ENCODE measurements at places on chromosomes 5 and 9. TPM values are rescaled to one million over a fixed set of nuclear protein-coding genes. Genes with fewer than 3 reads are reported as not detected.

Gene LRRC70
- total RNA-seq, result 2.4 TPM

GRCh38 chr5:75568202-75568601 lies 43.1 kb upstream of the ANKDD1B start:
- no peak for DNase-seq

DNA sequence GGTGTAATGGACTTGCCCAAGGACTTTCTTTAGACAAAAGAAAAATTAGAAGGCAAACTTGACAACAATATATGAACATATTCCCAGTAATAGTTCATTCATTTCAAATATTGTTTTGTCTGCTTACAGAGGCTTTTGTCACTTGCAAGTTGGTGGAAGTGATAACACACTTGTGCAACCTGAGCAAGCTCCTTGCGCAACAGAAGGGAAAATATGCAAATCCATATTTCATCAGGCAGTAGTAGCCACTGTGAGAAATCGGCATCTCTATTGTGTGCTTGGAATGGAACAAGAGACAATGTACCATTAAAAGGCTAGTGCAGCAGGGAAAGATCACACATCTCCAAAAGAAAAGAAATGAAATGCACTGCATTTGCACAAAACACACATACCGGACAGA lies 125.3 kb upstream of the RASEF start:
- no peak for DNase-seq

GRCh38 chr5:43556857-43557542 lies at the start of gene PAIP1:
TSS of gene PAIP1 (minus strand) at chr5:43557077. CDS start at chr5:43556846, 231 bp downstream.
- peak; percentile 94 for DNase-seq

Gene ECM2
- total RNA-seq, result 13.8 TPM

Gene FBP2
- not detected for total RNA-seq

Gene GNA14
- 15.7 TPM for total RNA-seq

Gene SEMA5A
- total RNA-seq, result 38.9 TPM

DNA sequence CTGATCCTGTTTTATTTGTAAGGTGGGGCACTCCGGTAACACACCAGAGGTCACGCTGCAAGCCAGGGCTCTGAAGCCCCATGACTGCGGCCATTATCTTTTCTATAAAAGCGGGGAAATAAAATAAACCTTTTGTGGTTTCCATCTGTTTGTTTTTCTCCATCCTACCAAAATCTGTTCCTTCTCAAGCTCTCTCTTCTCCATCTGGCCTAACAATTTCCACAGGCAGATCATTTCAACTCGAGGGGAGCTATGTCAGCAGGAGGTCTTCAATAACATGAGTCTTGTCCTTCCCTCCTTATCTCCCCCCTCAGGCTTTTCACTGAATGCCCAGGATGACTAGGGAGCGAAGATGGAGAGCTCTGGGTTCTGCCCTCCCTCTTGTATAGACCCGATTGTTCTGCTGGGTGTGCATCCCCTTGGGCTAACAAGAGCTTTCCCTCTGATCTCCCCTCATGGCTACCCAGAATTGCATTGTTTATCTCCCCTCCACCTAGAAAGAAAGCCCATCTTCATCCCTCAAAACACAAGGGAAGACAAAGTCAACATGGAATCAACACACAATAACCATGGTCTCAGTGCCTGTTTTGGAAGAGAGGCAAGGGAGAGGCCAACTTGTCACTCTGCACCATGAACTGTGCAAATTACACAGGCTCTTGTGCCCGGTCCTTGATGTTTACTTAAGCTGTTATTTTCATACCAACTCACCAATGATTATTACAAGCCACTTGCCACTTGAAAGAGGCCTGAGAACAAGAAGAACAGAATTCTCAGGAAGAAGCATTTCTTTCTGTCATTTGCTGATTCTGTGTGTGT lies 187.8 kb downstream of the FANCC start:
- no peak for DNase-seq

DNA sequence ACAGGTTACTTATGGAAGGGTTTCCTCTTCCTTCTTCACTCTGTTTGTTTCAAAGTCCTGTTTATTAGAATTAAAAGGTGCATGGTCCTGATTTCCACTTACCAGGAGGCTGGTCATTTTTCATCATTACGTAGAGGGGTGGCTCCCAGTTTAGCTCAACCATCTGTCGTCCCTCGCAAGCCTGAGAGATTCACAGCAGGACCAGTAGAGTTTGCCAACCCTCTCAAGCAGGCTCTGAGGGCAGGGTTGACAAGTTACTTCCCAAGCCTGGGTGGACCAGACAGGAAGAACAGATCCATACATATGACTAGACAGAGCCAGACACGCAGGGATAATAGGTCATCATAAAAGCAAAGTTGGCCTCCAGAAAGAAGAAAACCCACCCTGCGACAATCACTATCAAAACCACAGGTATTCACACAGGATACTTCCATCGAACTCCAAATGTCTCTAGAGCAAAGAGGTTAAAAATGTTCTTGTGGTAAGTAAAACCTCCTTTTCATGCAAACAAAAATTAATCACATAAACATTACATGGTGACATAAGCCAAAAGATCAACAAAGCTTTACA lies 151.9 kb downstream of the ELAVL2 start:
- DNase-seq, result no peak

Gene IFNB1
- not detected for total RNA-seq

DNA sequence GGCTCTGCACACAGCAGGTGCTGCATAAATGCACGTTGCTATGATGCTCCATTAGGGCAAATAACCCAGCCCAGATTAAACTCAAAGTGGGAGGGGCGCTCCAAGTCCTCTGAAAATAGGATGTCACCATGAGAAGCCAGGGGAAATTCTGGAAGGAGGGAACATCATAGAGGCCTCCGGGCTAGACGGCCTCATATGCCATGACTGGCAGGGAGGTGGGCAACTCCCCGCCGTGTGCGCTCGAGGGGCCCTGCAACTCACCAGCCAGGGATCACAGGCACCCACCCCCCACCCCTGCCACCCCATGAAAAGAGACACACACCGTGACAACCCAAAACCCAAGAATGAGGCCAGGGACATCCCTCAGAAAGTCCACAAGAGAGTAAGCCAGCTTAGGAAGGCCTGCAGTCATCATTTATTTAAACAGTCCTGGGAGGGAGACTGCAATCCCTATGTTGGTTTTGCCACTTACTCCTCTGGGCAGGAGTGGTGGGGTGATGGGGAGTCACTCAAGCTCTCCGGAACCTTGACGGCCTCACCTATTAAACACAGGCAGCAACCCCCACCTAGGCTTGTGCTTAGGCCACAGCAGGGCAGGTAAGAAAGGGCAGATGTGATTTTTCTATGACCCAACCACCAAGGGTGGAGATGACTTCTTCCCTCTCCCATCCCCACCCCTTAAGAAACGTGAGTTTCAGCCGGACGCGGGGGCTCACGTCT lies 4.0 kb downstream of the VAV2 start:
- DNase-seq, result no peak

Gene UAP1L1
- total RNA-seq, result 30.7 TPM

- DNase-seq, result peak; percentile 73
Measured at GRCh38 chr5:134503088-134503936, 22.2 kb upstream of the JADE2 start.

- no peak for DNase-seq
Measured at GRCh38 chr5:951940-952596, 56.5 kb upstream of the NKD2 start.

Gene NHP2
- total RNA-seq, result 60.1 TPM

Gene TRPM6
- total RNA-seq, result 1.2 TPM

- DNase-seq, result no peak
Measured at GRCh38 chr5:150137997-150138396, 17.6 kb downstream of the PDGFRB start.

DNA sequence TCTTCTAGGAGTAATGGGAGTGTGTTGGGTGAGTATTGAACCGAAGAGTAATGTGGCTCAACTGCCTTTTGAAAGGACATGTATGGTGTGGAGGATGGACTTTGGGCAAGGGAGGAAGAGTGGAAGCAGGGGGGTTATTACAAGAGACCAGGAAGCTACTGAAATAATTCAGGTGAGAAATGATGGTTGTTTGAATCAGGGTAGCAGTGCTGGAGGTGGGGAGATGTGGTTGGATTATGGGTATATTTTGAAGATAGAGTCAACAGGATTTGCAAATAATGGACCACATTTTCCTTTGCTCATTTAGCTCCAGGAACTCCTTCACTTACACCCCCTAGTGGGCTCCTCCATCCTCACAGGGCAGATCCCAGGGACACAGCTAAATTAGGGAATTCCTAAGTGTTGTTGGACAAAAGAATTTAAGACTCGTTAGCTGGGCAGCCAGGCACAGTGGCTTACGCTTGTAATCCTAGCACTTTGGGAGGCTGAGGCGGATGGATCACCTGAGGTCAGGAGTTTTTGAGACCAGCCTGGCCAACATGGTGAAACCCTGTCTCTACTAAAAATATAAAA lies 1.2 kb upstream of the SLC4A9 start:
- DNase-seq, result no peak

DNA sequence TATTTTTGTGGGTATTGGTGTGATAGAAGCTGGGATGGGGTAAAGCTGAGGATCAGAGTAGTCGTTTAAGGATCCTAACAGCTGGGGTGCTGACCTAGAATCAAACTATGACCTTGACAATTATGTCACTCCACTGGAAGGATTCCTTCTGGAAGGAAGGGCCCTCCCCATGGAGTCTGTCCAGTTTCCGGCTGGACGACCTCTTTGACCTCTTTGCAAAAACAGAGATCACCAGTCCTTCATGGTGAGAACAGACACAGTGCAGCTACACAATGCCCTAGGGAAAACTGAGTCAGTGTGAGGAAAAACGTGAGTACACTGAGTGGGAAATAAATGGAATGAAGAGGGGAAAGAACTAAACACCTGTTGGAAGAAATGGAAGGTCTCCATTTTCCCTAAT lies 445.6 kb downstream of the MAT2B start:
- no peak for DNase-seq

DNA sequence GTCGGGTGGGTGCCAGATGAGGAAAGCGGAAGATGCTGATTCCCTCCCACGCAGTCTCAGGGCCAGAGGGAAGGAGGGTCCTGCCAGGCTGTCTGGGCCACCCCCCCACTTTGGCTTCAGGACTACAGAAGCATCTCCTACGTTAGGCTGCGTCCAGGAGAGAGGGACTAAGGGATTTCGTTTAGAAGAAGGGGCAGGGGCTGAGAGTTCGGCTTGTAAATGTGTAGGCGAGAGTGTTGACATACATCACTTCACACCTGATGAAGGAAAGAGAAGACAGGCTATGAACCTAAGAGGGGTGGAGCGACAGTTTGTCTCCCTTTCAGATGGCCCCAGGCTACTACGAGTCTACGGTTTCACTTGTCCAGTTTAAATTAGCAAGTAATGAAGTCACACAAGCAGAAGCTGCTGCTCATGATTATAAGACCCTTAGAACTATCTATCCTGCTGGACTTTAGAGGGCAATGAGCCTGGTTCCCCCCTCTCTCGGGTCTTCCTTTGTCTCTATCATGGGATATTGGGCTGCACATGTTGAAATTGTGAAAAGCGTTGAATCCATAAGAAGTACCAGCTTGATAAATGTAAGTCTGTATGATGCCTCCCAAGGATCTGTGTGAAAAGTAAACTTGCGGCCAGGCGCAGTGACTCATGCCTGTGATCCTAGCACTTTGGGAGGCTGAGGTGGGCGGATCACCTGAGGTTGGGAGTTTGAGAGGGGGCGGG lies 193.0 kb downstream of the AOPEP start:
- DNase-seq, result peak; percentile 73

Gene KDM4C
- 37.2 TPM for total RNA-seq

- DNase-seq, result no peak
Measured at GRCh38 chr9:72203205-72203803, 54.1 kb downstream of the GDA start.

Gene CDX1
- not detected for total RNA-seq

- DNase-seq, result no peak
Measured at GRCh38 chr5:120098426-120098825, 365.7 kb upstream of the PRR16 start.

- DNase-seq, result no peak
Measured at GRCh38 chr9:36187414-36187813, 3.3 kb upstream of the CLTA start.

DNA sequence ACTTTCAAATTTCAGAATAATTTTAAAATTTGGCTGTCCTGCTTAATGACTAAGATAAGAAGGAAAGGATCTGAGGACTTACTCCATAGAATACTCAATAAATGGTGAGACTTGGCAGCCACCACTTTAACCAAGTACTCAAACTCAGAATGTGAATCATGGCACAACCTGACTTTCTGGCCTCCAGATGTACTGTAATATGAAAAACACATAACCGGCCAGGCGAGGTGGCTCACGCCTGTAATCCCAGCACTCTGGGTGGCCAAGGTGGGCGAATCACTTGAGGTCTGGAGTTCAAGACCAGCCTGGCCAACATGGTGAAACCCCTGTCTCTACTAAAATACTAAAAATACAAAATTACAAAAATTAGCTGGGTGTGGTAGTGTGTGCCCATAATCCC lies 10.0 kb upstream of the MARCHF6 start:
- DNase-seq, result no peak

GRCh38 chr5:171599411-171599810 lies 180.0 kb downstream of the FGF18 start:
- no peak for DNase-seq

DNA sequence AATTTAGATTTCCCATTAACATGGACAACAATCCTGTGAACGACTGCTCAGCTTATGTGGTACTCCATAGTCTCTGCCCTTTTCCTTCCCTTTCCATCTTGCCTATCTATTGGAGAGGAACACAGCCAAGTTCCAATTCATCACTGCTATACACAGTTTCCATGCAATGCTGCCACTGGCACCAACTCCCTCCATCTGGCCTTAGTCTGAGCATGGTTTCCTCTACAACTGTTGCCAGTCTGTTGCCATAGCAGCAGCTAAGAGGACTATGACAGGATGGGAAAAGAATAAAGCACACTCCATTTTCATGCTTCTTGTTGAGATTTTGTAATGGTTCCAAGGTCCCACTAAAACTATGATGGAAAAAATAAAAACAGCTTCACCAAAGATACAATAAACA lies 189.0 kb downstream of the HCN1 start:
- DNase-seq, result no peak
